ENCODE measurements at places on chromosomes 5 and 9.

- H3K36me3 ChIP-seq: no peaks in the 10 kb centered on the region
- no peaks in the 10 kb centered on the region for H3K27me3 ChIP-seq
- no peaks in the 10 kb centered on the region for H3K4me1 ChIP-seq
- H3K4me3 ChIP-seq: no peak overlapping the region
- H3K27ac ChIP-seq: no peak overlapping the region
Observed at GRCh38 chr9:30476826-30477225, 1907.6 kb upstream of the ACO1 start.

DNA sequence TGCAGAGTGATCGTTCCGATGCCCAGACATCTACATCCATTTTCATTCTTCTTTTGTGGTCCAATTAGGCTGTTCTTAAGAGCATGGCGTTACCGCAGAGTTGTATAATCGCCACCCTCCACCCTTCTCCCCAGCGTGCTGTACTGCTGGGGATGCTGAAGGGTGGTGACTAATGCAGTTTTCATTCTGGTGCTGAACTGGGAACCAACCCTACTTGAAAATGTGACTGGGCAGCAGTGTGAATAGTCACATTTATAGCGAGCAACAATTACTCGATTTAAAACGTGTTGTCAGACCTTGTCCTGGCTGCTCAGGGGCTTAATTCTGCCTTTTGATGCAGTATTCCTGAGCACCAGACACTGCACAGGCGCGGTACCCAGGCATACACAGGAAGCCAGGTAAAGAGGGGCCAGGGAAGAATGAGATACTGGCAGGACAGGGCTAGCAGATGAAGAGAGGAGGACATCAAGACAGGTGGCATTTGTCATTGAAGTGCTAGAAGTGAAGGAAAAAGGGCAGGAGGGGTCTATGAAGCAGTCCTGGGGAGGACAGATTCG lies 719 bp upstream of the ISCA1 start:
- H3K4me1 ChIP-seq: no peaks in the 10 kb centered on the region
- no peaks in the 10 kb centered on the region for H3K36me3 ChIP-seq
- no peaks in the 10 kb centered on the region for H3K27me3 ChIP-seq
- H3K4me3 ChIP-seq: peak overlapping the region; percentile 77

- no peak overlapping the region for H3K4me3 ChIP-seq
- DNase-seq: no peak
- H3K27ac ChIP-seq: no peak overlapping the region
- no peaks in the 10 kb centered on the region for H3K4me1 ChIP-seq
Observed at GRCh38 chr5:148790545-148791333, 35.7 kb upstream of the ADRB2 start.

GRCh38 chr9:123645762-123646161 lies 284.2 kb downstream of the DENND1A start:
- no peaks in the 10 kb centered on the region for H3K27me3 ChIP-seq
- H3K4me1 ChIP-seq: no peaks in the 10 kb centered on the region
- no peak overlapping the region for H3K27ac ChIP-seq
- DNase-seq: no peak

DNA sequence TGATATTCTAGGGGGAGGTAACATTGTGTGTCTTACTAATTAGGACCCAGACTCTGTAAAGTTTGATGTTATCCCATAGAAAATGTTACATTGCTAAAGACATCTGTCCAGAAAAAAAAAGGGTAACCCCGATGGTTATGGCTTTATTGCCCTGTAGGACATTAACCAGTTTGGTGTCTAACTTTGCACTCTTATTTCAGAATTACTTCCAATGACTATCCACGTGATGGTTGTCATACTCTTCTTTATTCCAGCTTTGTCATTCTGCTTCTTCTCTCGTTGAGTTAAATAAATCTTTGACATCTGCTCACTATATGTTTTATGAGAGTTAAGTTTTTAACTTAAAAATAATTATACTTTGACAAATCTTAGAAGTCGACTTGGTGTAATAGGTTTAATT lies 180.4 kb upstream of the ANKRD55 start:
- no peak for DNase-seq
- H3K4me1 ChIP-seq: no peaks in the 10 kb centered on the region
- no peaks in the 10 kb centered on the region for H3K36me3 ChIP-seq
- peak overlapping the region; percentile 46 for H3K27ac ChIP-seq
- no peak overlapping the region for H3K4me3 ChIP-seq
